Lung (tissue), 17 donors: ENCODE measurements at places on chromosomes 13 and 19.
A peak's percentile ranks its signal among the peaks of the same experiment; 100 is the strongest.

DNA sequence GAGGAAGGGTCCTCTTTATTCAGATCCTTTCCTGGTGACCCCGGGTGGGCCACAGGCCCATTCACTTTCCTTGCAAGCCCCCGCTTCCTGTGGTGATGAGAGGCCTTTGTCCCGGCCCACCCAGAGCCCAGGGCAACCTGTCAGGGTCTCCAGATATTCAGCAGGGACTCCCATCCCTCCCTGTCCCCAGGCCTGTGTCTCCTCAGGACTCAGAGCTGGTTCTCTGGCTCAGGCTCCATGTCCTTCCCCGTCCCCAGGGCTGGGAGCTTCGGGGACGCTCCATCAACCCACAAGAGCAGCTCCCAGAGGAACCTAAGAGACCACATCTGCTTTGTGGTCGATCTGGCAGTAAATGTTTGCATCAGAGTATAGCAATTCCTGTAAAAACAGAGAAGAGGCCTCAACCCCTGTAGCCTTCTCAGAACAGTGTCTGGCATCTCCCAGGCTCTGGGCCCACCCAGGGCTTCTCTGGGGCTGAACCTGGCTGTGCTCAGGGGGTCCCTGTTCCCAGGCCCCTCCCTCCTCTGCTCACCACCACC, 7.8 kb downstream of the CEACAM4 start:
- no peak for DNase-seq

DNA sequence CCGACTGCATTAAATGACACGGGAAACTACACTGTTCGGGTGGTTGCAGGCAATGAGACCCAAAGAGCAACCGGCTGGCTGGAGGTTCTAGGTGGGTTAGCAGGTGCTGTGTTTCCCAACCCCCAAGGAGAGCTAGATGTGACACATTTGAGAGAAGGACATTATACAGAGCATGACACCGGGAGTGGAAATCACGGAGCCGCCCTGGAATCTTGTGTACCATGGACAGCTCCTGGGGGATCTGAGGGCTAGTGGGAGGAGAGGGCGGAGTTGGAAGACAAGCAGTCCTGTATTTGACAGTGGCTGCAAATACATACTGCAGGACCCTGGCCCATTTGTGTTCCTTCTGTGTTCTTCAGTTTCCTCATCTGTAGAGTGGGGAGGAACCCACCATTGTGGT, 2.3 kb downstream of the CEACAM18 start:
- no peak for DNase-seq

- DNase-seq = no peak
Measured at GRCh38 chr13:59000770-59001169, 1163.0 kb downstream of the DIAPH3 start.

DNA sequence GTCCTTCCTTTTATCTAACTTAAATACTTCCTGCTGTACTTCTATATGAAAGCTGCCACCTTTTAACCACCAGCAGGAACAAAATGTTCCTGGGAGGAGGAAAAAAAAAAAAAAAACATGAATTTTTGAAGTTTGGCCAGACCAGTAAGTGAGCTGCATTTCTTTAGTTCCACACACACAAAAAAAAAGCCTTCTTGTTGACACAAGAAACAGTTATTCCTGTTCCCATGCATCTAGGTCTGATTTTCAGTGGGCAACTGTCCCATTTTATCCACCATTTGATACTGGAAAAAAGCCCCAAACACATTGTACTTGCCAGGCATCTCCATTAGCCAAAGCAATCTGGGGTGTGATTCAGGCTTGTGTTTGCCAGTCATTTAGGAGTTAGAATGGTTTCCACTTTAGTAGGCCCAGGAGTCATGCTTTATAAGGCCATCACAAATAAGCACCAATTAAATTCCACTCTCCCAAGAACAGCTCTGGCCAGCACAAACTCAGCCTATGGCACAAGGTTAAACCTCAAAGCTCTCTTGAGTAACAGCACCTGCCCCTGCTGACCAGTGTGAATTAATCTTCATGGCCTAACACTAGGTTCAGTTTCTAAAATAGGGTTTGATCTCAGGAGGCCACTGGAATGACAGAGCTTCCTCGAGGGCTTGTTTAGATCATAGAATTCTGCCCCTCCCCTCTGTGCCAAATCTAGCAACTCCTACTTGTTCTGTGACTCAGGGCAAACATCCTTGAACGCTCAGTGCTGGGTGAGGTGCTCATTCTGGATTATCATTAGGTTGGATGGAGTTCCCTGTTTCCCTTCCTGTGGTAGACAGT, 67.1 kb downstream of the NUFIP1 start:
- DNase-seq = no peak

GRCh38 chr19:33704271-33704670, 82.5 kb downstream of the CHST8 start:
- no peak for DNase-seq

DNA sequence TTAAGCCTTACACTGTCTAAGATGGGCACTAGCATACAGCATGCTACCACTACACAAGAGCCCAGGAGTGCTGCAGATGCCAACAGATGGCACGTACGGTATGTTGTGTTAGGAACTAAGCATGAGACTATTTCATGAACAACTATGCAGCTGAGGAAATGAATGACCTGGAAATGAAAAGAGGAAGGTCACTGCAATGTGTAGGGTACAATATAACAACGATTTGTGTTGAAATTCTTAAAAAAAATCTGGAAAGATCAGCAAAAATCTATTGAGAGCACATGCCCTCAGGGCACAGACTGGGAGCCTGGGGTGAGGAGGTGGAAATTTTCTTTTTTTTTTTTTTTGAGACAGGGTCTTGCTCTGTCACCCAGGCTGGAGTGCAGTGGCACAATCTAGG, 14.4 kb downstream of the HAUS8 start:
- DNase-seq = no peak

DNA sequence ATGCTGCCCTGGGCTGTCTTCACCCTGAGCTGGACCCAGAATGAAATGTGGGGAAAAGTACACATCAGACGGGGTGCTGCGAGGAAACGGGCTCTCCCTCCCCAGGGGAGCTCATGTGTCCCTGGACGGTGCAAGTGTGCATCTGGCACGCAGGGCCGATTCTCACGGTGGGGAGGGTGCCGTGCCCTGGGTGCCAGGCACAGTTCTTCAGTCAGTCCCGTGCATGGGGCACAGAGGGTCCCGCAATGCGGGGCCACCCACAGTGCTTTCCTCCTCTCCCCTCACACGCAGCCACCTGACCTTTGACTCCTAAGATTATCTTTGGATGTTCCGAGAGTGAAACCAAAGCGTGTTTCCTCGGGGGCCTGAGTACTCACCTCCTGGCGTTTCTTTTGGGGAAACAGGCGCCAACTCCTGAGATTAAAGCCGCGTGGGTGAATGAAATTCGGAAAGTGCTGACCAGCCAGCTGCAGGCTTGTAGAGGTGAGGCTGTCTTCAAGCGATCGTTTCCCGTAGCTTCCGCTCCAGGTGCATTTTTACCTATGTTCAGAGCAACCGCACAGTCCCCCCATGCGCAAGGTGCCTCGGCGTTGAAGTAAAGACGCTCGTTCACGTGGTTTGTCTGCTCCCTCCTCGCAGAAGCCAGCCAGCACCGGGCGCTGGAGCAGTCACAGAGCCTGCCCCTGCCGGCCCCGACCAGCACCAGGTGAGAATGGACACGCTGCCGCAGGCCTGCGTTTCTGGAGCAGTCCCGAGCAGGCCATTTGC, 17.5 kb upstream of the F7 start:
- DNase-seq = no peak

- no peak for DNase-seq
Measured at GRCh38 chr13:41048640-41049039, 12.7 kb upstream of the WBP4 start.

DNA sequence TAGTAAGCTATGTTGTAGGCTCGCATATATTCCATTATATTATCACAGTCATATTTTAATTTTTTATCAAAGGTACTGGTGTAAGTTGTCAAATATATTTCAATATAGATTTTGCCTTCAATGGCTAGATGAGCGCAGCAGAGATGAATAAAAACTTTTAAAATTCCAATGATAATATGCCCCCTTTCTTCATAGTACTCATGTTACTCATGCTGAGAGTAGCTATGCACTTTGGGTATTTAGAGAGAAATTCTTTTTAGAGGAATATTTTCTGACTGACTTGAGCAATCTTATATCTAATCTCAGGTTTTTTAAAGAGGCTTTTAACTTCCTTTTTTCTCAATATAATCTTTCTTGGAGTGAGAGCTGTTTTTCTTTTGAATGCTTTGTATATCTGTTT, 11.4 kb downstream of the ZNF254 start:
- no peak for DNase-seq

GRCh38 chr19:18778076-18778389, 13.1 kb downstream of the COMP start:
- no peak for DNase-seq

DNA sequence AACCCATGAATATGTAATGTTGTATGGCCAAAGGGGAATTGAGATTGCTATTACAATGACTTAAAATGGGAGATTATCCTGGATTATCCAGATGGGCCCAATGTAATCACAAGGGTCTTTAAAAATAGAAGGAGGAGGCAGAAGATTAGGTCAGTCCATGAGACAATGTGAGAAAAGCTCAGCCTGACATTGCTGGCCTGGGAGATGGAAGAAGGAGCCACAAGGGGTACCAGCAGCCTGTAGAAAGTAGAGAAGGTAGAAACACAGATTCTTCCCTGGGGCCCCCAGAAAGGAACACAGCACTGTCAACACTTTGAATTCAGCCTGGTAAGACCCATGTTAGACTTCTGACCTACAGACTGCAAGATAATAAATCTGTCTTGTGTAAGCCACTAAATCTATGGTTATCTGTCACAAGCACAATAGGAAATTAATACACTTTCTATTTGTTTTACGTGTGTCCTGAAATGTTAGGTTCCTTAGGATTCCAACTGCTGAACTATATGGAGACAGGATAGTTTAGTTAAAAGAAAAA, 132.9 kb upstream of the SERP2 start:
- no peak for DNase-seq

GRCh38 chr19:6092329-6093286, 17.7 kb downstream of the RFX2 start:
- DNase-seq = peak; percentile 88

DNA sequence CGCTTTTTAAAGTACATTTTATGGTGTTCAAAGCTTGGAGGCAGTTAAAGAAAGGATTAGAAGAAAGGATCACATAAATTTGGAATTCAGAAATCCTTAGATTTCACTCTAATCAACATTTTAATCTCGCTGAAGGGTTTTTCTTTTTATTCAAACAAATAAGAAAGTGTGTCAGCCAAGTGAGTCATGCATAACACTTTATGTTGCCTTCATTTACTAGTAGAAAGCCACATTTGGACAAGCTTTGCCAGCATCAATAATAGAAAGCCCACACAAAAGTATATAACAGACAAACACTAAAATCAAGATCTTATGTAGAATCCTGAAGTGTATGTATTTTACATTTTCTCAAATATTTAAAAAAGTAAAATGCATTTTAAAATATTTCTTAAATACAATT, 154.9 kb upstream of the TRPC4 start:
- no peak for DNase-seq

DNA sequence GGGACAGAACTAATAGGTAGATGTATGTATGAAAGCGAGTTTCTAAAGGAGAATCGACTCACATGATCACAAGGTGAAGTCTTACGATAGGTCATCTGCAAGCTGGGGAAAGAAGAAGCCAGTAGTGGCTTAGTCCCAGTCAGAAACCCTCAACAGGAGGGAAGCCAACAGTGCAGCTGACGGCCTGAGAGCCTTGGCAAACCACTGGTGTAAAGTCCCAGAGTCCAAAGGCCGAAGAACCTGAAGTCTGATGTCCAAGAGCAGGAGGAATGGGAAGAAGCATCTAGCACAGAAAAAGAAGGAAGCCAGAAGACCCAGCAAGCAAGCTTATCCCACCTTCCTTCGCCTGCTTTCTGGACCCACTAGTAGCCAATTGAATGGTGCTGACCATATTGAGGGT, 507.6 kb upstream of the ARGLU1 start:
- no peak for DNase-seq

- DNase-seq = no peak
Measured at GRCh38 chr13:109331011-109331433, 455.4 kb downstream of the IRS2 start.

DNA sequence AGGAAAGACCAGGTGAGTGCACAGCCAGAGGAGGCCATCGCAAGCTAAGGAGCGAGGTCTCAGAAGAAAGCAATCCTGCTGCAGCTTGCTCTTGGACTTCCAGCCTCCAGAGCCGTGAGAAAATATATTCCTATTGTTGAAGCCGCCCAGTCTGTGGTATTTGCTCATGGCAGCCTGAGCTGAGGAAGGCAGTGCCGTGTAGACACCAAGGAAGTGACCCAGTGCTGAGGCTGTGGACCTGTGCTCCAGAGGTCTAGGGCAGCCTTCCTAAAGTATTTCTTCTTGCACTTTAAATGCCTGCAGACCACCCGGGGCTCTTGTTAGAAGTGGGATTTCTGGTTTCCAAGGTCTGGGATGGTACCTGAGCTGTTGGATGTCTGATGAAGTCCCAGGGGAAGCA, 158.5 kb upstream of the KL start:
- DNase-seq = no peak

- DNase-seq = no peak
Measured at GRCh38 chr13:46633416-46633815, 80.4 kb downstream of the LRCH1 start.

DNA sequence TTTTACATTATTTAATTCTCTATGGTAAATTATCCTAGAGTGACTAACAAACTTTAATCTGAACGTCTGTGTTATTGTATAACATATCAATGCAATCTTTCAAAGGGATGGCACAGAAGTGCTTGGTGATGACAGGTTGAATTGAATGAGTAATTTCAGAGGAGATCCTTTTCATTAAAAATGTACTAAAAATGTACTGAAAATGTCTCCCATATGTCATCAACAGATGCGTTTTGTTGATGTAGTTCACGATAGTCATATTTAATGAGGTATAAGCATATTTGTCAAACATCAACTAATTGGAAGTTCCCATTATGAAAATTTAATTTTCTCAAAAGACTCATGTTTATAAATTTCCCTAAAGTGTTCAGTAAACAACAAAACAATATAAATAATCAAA, 1434.7 kb upstream of the PCDH20 start:
- no peak for DNase-seq

- peak; percentile 60 for DNase-seq
Measured at GRCh38 chr19:31980796-31981195, 364.6 kb upstream of the ZNF507 start.

DNA sequence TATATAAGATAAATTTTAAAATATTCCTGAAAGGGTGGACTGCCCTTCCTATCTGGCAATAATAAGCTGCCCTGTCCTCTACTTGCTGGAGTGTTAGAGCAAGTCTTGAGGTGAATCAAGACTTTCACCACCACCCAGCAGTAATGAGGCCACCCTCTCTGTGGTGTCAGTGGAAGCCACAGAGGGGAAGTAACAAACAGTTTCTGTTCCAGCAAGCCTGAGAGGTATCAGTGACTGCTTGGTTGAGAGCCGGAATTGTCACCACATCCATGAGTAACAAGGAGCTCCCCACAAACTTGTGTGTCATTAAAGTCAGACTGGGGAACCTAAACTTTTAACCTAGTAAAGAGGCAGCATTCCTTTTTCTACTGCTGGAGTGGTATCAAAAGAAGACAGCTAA, 532.7 kb upstream of the SPRY2 start:
- no peak for DNase-seq

DNA sequence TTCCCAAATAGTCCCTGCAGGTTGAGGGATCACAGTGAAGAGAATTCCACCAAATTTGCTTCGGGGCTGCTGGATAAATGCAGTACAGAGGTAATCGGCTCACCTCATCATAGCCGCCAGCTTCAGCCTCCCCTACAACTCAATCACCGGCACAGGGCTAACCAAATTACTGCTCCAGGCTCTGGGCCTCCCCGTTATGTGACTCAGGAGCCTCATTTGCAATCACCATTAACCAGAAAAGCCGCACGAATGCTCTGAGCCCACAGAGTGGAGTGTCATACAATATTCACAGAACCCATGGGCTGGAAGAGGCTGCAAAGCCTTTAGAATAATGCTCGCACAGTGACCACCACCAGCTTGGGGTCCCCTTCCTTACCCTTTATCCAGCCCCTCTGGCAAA, 4.9 kb downstream of the SIAH3 start:
- no peak for DNase-seq
